Renal pelvis (tissue), 12 donors: ENCODE measurements at places on chromosomes 4 and X.

- DNase-seq: no peak
Measured at GRCh38 chr4:114677346-114677979, 78.9 kb downstream of the UGT8 start.

DNA sequence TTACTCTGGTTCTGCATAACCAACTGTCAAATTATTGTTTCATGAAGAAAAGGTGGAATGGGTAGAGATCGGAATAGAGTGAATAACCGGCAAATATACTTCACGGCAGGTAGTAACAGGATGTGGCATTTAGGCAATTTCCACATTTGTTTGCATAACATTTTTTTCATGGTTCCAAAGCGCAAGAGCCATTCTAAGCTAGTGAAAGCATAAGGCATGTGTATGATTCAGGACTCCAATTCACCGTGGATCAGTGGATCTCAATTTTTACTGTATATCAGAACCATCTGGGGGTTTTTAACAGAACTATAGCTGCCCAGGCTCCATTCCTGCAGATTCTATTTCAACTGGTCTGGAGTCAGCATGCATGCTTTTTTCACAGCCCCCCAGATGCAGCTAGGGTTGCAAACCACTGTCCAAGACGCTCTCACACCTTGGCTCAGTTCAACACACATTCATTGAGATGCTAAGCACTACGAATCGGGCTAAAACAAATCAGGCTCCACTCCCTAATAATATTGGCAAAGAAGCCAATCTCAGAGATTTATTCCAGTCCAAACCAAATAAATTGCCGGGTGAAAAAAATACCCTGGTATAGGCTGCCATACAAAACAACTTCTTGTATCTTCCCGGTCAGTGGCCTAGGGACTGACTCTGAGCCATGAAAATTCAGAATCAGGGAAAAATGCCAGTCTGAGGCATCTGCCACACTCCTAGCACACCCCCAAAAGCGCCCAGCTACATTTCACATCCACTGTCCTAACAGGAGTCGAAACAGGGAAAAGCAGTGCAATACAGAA, 30.0 kb downstream of the AFAP1 start:
- no peak for DNase-seq

GRCh38 chrX:41655631-41656030, 33.1 kb upstream of the GPR34 start:
- no peak for DNase-seq

DNA sequence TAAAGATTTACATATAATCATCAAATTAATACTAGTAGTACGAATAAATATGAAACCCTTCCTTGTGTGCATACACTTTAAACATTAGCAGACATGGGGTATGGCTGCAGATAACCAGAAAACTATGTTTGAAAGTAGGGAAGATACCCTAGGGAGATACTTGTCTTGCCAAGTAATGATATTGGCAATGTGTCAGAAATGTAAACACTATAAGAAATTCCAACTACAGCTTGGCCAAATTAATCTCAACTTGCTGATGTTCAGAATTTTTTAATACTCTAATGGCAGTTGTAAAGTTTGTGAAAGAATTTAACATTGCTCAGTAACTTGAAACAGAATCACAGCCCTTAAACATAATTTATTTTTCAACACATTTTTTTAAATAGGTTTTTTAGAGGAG, 27.4 kb upstream of the HPGD start:
- DNase-seq: no peak

DNA sequence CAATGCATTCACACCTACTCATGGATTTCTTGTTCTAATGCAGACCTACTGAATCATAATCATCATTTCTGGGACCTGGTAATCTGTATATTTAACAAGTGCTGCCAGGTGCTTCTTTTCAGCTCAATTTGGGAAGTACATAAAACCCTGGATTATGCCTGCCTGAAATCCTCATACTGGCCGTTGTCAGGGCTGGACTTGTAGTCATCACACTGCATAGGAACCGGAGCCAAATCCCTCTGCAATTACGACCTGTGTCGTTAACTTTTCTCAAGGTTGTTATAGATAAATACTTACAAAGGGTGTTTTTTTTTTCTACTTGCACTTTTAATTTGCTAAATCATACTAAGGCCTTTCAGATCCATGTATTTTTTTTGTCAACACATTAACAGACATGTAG, 294.9 kb upstream of the PRPS2 start:
- no peak for DNase-seq

GRCh38 chr4:2783790-2784189, 9.1 kb upstream of the SH3BP2 start:
- DNase-seq: no peak

DNA sequence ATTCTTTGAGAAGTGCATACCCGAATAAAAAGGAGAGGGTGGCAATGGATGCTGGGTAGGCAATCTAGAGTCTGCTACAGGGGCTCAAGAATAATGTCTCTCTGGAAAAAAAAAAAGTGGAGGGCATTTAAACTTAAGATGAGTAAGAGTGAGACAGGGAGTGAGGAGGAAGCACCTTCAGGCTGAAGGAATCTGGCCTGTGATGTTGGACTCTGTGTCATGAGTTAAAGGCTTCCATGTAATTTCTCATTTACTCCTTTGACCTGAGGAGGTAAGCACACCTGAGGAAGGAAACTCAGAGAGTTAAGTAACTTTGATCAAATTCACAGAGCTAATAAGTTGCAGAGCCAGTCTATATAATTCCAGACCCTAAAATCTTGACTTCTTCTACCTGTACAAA, 3.2 kb upstream of the PRKG2 start:
- no peak for DNase-seq

- DNase-seq: no peak
Measured at GRCh38 chr4:182978152-182978827, 61.1 kb upstream of the DCTD start.

GRCh38 chr4:119833611-119834010, 205.0 kb upstream of the PDE5A start:
- DNase-seq: peak; percentile 12

GRCh38 chr4:7218686-7219085, 26.3 kb downstream of the SORCS2 start:
- no peak for DNase-seq
